Lung (tissue), 17 donors: ENCODE measurements at places on chromosomes 12 and 14. TPM values are rescaled to one million over a fixed set of nuclear protein-coding genes. Genes with fewer than 3 reads are reported as not detected.

The ACVRL1 gene
- total RNA-seq, result 186 TPM

The DLST gene
- 79.1 TPM for total RNA-seq

The SERPINA1 gene
- total RNA-seq, result 120 TPM

The PROX2 gene
- 0.09 TPM for total RNA-seq

The CCDC184 gene
- 3.0 TPM for total RNA-seq

The COL2A1 gene
- total RNA-seq, result 0.15 TPM

The NR1H4 gene
- total RNA-seq, result not detected

The SERPINA10 gene
- not detected for total RNA-seq

DNA sequence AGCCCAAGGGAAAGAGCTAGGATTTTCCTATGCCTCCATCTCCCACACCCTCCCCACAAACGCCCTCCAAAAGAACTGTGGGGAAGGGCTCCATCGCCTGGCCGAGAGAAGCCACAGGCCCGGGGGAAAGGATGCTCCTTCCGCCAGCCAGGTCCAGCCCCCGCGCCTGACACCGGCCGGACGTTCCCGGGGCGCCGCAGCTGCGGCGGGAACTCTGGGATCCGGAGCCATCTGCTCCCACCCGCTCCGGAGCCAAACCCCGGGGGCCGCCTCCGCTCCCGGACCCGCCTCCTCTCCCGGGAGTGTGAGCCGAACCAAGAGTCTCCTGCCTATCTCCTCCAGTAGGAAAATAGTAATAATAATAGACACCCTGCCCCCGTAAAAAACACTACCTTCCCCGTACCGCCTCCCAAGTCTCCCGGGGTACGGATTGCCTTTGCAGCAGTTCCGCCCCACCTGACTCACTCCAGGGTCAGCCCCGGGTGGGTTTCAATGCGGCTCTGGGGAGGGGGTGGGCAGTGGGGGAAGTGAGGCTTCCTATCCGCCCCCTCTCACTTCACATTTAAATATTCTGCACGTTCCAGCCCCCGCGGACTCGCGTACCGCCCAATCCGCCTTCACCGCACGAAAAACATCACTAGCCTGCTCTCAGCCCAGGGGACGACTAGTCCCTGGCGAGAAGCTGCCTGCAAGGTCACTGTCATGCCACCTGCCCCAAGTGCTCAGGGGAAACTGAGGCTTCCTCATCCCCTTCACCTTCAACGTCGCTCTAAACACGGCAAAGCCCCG lies 2.4 kb downstream of the AGAP2 start:
- no peak overlapping the region for H3K27ac ChIP-seq
- no peaks in the 10 kb centered on the region for H3K4me1 ChIP-seq
- DNase-seq, result peak; percentile 46
- no peaks in the 10 kb centered on the region for H3K36me3 ChIP-seq
- H3K4me3 ChIP-seq, result no peak overlapping the region

DNA sequence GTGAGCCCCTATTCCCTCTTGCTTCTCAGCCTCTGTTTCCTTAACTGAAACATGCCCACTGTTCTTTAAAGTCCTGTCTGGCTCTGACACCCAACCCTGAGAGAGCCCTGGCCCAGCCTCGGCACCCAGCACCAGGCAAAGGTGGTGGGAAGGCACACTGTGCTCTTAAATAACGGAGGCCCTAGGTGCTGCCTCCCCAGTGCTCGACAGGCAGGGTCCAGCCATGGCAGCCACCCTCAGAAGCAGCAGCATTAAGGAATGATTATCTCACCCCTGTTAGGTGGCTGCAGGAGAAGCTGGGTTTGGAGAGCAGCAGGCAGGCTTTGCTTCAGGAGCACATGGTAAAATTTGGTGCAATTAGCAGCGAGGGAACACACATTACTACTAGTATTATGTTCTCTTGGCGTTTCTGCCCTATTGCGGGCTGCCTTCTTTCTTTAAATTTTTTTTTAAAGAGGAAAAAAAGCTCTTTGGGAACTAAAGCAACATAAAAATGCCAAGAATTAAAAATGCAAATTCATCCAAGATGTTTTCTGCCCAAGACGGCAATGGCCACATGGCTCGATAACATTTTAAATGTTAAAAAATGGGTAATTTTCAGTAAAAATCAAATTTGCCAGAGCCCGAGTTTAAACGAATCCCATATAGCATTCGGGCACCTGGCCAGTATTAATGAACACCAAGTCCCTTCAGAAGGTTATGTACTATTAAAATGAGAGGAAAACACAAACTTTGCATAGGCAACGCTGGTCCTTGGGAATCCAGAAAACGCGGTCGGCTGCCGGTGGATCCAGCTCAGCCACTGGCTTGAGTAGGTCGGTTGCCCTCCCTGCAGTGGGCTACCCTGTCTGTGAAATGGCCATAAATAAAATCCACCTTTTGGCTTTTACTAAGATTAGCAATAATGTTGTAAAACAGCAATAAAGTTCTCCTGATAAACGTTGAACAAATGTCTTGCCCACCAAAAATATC lies 152.2 kb downstream of the BCL11B start:
- no peak overlapping the region for H3K4me3 ChIP-seq
- DNase-seq, result no peak
- no peak overlapping the region for H3K27ac ChIP-seq
- peaks cover 6% of the 10 kb centered on the region for H3K27me3 ChIP-seq

GRCh38 chr14:105853089-105853906 lies 326.9 kb downstream of the TMEM121 start:
- H3K4me1 ChIP-seq, result no peaks in the 10 kb centered on the region
- DNase-seq, result no peak
- H3K27ac ChIP-seq, result no peak overlapping the region
- no peak overlapping the region for H3K4me3 ChIP-seq

DNA sequence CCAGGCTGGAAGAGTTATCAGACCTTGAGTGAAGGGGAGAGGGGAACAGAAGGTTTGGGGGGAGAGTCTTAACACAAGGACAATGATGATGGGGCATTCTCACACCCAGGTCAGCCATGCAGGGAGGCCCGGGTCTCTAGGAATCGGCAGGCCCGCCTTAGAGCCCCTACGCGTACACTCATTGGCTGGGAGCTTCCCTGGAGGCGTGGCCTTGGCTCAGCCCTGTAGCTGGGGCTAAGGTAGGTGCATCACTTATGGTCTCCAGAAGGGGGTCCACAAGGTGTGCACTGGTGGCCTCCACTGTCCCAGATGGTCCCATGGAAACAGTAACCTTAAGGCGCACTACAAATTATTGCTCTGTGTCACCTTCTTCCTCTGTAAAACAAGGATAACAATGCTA lies 660.1 kb downstream of the MED13L start:
- H3K27ac ChIP-seq, result no peak overlapping the region
- no peaks in the 10 kb centered on the region for H3K36me3 ChIP-seq
- H3K27me3 ChIP-seq, result no peaks in the 10 kb centered on the region
- H3K4me3 ChIP-seq, result no peak overlapping the region

DNA sequence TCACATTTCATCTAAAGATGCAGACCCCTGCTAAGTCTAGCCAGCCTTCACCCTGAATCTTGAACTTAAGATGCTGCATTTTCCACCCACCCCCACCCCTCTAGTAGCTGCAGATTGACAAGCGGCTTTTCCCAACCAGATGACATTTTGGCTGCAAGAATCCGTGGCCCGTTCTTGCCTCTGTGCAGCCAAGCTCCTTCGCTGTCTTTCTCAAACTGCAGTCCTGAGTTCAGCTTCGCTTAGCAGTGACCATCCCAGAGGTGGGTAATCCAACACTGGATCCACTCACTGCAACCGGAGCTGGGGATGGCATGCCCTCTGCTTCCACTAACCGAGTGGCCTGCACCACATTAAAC lies 765 bp upstream of the NFYB start:
- no peaks in the 10 kb centered on the region for H3K27me3 ChIP-seq
- H3K27ac ChIP-seq, result peak overlapping the region; percentile 79
- H3K36me3 ChIP-seq, result no peaks in the 10 kb centered on the region
- H3K4me1 ChIP-seq, result peaks cover 4% of the 10 kb centered on the region
- DNase-seq, result no peak

GRCh38 chr14:90809530-90810312 lies 6.5 kb downstream of the TTC7B start:
- no peak overlapping the region for H3K27ac ChIP-seq
- no peaks in the 10 kb centered on the region for H3K27me3 ChIP-seq
- H3K36me3 ChIP-seq, result no peaks in the 10 kb centered on the region
- no peak overlapping the region for H3K4me3 ChIP-seq

GRCh38 chr12:46260124-46260912 lies 8.5 kb downstream of the SLC38A1 start:
- DNase-seq, result no peak
- H3K4me3 ChIP-seq, result no peak overlapping the region
- peaks cover 12% of the 10 kb centered on the region for H3K27me3 ChIP-seq
- H3K36me3 ChIP-seq, result no peaks in the 10 kb centered on the region
- no peaks in the 10 kb centered on the region for H3K4me1 ChIP-seq

DNA sequence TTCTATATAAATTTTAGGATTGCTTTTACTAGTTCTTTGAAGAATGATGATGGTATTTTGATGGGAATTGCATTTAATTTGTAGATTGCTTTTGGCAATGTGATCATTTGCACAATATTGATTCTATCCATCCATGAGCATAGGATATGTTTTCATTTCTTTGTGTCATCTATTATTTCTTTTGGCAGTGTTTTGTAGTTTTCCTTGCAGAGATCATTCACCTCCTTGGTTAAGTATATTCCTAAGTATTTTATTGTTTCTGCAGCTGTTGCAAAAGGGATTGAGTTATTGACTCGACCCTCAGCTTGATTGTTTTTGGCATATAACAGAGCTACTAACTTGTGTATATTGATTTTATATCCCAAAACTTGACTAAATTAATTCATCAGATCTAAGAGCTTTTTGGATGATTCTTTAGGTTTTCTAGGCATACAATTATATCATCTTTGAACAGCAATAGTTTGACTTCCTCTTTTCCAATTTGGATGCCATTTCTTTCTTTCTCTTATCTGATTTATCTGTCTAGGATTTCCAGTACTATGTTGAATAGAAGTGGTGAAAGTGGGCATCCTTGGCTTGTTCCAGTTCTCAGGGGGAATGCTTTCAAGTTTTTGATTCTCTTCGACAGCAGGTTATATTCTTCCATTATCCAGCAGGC lies 668.1 kb downstream of the SLC16A7 start:
- DNase-seq, result no peak
- H3K4me3 ChIP-seq, result no peak overlapping the region
- H3K4me1 ChIP-seq, result no peaks in the 10 kb centered on the region

DNA sequence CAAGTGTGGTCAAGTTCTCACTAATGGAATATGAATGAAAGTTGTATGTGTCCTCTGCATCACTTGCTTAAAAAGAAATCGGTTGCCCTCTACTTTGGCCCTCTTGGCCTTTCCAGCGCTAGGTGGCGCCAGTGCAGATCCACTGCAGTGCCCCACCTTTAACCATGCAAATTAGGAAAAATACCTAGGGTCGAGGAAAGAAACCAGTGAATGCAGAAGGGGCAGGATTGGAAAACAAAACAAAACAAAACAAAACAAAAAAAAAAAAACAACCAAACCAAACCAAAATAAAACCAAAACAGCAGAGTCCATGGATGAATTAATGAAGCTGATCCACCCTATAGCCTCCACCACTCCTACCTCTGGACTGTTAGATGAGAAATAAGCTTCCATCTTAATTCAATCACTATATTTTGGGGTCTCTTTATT lies 12.9 kb upstream of the NEMF start:
- H3K4me3 ChIP-seq, result no peak overlapping the region
- H3K4me1 ChIP-seq, result no peaks in the 10 kb centered on the region

GRCh38 chr12:50188241-50188781 lies 21.1 kb upstream of the CERS5 start:
- peaks cover 7% of the 10 kb centered on the region for H3K36me3 ChIP-seq
- H3K27ac ChIP-seq, result peak overlapping the region; percentile 2
- no peak overlapping the region for H3K4me3 ChIP-seq
- H3K27me3 ChIP-seq, result no peaks in the 10 kb centered on the region

DNA sequence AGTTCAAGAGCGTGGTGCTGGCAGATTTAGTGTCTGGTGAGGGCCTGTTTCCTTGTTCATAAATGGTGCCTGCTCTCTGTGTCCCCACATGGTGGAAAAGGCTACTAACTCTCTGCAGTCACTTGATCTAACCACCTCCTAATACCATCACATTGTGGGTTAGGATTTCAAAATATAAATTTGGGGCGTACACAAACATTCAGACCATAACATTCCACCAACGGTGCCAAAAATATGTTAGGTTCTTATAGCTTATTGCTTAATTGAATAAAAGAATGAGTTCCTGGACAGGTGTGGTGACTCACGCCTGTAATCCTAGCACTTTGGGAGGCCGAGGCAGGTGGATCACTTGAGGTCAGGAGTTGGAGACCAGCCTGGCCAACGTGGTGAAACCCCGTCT lies 3.4 kb upstream of the DYRK2 start:
- H3K4me3 ChIP-seq, result no peak overlapping the region
- no peak for DNase-seq
- no peaks in the 10 kb centered on the region for H3K36me3 ChIP-seq
- no peak overlapping the region for H3K27ac ChIP-seq
- H3K27me3 ChIP-seq, result peaks cover 3% of the 10 kb centered on the region
- H3K4me1 ChIP-seq, result no peaks in the 10 kb centered on the region

- H3K36me3 ChIP-seq, result no peaks in the 10 kb centered on the region
- H3K27ac ChIP-seq, result no peak overlapping the region
- DNase-seq, result no peak
- H3K4me1 ChIP-seq, result no peaks in the 10 kb centered on the region
- no peak overlapping the region for H3K4me3 ChIP-seq
- no peaks in the 10 kb centered on the region for H3K27me3 ChIP-seq
Measured at GRCh38 chr14:91957876-91958313, 10.4 kb upstream of the FBLN5 start.
